LoVo (cell line): ENCODE measurements at places on chromosomes 4 and X.

DNA sequence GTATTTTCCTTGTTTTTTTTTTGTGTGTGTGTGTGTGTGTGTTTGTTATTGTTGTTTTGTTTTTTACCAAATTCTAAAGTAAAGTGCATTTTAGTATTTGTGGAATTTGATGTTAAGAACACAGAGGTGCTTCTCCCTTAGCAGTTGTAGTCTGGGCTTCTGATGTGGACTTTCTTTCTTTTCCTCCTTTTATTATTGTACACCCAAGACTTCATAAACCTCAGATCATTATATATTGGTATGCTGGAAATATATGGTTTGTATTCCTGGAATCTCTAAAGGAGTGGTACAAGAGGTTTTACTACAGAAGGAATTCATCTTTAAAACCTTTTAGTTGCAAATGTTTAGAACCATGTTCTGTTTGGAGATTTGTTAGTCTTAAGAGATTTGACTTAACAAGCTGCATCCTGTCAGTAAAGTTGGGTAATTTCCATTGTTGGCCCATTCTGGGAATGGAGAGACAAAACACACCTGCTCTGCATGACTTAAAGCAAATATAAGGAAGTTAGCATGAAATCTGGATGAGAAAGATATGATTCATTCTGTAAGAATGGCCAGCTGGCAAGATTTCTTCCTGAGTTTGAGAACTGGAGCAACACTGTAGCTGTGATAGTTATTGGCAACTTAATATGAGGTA is 64.0 kb downstream of the SMAD1 start:
- peak; percentile 72 for DNase-seq

DNA sequence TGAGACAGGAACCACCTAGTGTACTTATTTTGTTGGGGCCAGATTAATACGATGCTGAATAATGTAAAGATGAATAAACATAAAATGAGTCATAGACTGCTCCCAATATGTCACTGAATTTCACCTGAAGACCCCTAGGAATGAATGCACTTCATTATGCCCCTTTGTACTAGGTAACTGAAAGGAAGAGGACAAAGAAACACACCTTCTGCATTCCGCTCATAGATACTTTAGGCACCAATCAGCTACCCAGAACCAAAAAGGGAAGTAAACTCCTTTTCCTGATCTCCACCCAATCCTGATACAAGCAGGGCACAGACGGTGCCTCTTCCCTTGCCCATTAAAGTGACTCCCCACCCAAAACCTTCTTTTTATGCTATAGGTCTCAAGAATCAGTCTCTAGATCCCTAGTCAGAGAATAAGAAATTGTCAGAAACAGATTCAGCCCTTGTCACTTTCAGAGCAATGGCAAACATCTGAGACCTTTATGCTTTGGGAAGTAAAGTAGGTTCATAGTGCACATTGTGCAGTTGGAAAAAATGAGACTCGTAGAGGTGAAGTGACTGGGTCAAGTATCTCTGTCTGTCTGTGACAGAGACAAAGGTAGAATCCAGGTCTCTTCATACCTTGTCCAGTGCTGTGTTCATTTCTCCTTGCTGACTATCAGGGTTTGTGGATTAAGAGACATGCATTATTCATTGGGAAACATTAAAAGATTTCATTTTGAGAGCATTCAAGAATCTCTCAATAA is 2.3 kb downstream of the GPR174 start:
- no peak for DNase-seq

- DNase-seq, result no peak
These were observed 4.6 kb upstream of the PKD2 start for GRCh38 chr4:88002786-88003185.

- no peak for DNase-seq
These were observed 887 bp upstream of the IL1RAPL2 start for GRCh38 chrX:104564921-104565703.

- no peak for DNase-seq
These were observed 23.2 kb downstream of the MOB1B start for GRCh38 chr4:70925418-70925817.

DNA sequence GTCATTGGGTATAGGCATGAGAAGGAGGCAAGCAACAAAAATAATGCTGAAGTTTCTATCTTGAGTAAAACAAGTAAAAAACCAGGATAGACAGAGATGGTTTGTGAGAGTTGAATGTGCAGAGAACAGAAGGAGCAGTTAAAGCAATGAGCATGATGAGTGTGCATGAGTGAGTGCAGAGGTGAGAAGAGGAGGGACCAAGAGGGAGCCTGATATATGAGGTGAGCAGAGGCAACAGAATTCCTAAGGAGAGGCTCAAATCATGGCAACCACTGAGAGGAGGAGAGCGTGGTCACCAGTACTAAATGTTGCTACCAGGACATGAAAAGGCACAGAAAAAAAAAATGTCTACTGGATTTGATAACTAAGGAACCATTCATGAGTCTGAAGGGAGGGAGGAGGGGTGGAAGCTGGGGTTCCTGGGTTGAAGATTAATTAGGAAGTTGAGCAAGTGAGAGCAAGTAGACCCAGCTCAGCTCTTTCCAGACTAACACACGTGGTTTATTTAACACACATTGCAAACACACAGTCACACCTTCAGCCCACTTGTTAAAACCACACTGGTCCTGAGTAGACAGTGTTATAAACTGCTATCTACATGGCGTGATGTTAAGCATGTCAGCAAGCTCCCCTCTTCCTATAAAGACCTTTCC is 69.0 kb upstream of the IQCM start:
- DNase-seq, result no peak

- DNase-seq, result peak; percentile 95
These were observed 380 bp upstream of the RAB33B start for GRCh38 chr4:139453371-139454110.

GRCh38 chrX:27132862-27133261 is 330.3 kb downstream of the PPP4R3C start:
- no peak for DNase-seq

DNA sequence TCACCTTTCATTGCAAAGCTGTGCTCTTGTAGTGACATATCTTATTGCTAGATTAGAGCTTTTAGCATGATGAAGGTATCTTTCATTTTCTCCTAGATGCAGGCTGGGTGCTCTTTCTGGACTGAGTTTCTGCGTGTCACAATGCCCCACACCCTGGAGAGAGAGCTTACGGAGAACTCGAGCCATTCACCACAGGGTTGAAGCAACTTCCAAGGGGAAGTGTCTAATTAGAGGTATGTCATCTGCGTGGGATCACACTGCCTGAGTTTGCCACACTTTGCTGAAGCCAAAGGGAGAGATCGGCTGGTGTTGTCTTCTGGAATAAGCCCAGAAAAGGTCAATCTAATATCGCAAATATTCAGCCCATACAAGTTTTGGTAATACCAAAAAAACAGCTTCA is 179.3 kb upstream of the MBNL3 start:
- no peak for DNase-seq

DNA sequence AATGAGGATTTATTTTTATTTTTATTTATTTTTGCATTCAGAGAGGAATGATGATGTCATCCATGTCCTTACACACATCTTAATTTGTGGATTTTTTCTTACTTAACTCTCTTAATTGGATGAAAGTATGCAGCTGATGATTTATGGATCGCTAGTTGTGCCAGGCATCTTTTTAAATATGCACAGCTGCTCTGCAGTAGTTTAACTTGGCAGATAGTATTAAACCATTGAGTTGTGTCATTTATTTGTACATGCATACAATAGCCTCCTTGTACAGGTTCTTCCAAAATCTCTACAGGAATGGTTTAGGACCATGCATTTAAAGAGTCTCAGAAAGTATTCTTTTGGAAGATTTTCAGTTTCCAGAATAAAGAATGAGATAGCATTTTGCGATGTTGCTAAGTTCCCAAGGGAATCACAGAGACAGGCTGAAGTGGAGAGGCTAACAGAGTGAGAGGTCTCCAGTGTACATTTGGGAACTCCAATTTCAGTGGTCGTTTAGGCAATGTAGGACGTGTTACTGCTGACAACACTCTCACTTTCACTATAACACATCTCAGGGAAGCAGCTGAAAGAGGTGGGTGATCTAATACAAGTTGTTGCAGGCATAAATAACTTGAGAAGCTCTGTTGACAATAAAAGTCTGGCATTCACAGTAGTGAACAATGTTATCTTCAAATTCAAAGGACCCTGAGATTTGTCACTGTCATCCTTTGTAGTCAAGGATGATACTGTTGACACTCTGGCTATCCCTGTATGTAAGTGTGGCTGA is 49.9 kb upstream of the SCRG1 start:
- no peak for DNase-seq

GRCh38 chrX:2577844-2578466 is 77.2 kb upstream of the DHRSX start:
- no peak for DNase-seq

DNA sequence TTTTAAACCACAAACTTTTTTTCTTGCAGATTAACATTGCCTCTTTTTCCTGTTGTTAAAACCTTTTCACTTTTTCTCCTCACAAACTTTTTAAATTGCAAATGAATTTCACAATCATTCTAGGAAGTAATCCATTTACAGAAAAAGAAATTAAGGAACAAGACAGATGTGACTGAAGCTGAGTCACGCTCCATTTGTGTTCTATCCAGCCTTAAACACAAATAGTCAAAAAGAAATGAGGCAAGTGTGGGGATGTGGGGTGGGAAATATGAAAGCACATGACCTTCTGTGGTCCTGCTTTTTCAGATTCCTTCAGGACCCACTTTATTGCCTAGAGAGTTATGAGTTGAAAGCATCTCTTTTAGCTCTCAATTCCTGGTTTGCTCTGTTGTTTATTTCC is 197.0 kb downstream of the ADGRL3 start:
- no peak for DNase-seq
